Activated gamma-delta T cell (primary cell): ENCODE measurements at places on chromosomes 3 and 15.

GRCh38 chr3:115760716-115761115, 137.4 kb downstream of the GAP43 start:
- DNase-seq = no peak

GRCh38 chr3:49399461-49399860, 12.3 kb downstream of the RHOA start:
- DNase-seq = no peak

DNA sequence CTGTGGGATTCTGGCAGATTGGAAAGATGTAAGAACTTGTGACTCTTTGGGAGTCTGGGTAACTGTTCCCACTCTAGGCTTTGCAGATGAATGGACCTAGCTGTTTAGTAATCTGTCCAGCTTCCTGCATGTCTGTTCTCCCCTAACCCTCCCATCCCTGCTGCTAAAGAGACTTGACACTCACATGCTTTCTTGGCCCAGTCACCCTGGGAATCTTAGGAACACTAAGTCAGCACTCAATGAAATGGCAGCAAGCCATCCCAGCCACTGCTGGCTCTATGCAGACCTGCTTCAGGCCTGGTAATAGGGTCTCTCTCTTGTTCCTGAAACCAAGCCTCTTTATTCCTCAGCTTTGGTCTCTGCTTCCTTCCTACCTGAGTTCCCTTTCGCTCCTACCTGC, 63.7 kb upstream of the THSD4 start:
- no peak for DNase-seq

DNA sequence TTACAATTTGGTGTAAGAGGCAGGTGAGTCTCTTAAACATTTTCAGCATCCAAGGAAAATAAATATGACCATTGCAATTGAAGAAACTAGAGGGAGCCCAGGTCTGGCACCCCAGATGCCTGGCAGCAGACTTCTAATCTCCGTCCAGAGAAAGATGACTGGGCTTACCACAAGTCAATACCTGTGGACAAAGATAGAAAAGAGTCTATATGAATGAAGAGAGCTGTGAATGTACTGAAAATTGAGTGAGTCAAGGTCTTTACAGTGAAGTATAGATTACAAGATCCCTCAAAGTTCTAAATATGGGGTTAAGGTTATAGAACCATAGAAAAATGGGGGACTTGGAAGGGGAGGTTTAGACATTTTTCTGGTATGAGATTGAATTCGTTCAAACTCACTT, 827.4 kb upstream of the NR2F2 start:
- DNase-seq = no peak

DNA sequence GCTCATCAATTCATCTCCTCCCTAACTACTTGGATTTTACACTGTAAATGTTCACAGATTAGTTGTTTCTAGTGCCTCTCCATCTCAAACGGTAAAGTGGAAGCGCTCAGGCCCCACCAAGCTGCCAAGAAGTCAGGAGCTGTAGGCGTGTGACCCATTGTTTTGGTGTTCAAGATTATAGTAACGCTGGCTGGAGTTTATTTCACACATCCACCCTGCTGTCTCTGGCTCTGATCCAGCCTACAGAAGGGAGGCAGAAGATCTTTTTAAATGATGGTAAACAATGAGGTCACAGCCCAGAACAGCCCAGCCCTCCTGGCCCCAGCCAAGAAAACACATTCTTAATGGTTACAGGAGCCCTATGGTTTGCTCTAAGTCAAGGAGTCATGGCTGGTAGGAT, 25.7 kb upstream of the GALNT15 start:
- no peak for DNase-seq

GRCh38 chr3:30680789-30681648, 74.6 kb downstream of the TGFBR2 start:
- DNase-seq = no peak
